ENCODE measurements at places on chromosomes 11 and 22.

GRCh38 chr11:76166314-76166713, 40.0 kb downstream of the WNT11 start:
- DNase-seq: no peak

DNA sequence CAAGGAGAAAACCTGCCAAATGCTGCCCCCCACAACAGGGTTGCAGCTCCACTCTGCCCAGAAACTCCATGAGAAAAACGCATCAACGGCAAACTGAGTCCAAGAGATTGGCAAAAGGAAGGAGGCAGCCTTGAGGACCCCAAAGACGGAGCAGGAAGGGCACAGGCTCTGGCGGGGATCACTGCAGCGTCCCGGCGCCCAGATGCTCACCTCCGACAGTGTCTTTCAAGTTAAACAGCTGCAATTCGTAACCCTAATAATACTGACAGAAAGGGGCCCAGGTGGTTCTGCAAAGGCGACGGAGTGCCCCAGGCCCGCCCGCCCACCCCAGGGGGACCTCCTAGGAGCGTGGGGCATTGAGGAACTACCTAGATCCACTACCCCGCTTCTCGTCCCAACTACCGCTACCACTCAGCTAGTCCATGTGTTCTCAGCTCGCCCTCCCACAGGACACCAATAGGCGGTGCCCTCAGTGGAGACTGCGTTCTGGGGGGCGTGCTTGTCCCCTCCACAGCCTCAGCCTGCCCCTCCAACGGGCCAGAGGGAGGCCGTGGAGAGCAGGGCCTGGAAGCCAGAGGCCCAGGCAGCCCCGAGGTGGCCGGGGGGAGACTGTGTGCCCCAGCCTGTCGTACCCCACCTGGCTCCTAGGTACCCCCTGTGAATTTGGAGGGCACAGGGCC, 127.4 kb downstream of the PHF21B start:
- DNase-seq: no peak

DNA sequence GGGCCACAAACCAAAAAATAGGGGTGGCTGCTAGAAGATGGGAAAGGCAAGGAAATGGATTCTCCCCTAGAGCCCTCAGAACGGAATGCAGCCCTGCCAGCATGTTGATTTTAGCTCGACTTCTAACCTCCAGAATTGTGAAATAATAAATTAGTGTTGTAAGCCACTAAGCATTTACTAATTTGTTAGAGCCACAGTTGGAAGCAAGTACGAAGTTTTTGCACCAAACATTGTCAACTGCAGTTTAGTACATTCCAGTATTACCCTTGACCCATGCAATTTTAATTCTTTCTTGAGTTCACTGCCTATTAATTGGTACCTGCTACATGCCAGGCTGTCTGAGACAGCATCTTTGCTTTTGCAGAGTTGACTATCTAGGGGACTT, 32.2 kb downstream of the PARVA start:
- DNase-seq: no peak

DNA sequence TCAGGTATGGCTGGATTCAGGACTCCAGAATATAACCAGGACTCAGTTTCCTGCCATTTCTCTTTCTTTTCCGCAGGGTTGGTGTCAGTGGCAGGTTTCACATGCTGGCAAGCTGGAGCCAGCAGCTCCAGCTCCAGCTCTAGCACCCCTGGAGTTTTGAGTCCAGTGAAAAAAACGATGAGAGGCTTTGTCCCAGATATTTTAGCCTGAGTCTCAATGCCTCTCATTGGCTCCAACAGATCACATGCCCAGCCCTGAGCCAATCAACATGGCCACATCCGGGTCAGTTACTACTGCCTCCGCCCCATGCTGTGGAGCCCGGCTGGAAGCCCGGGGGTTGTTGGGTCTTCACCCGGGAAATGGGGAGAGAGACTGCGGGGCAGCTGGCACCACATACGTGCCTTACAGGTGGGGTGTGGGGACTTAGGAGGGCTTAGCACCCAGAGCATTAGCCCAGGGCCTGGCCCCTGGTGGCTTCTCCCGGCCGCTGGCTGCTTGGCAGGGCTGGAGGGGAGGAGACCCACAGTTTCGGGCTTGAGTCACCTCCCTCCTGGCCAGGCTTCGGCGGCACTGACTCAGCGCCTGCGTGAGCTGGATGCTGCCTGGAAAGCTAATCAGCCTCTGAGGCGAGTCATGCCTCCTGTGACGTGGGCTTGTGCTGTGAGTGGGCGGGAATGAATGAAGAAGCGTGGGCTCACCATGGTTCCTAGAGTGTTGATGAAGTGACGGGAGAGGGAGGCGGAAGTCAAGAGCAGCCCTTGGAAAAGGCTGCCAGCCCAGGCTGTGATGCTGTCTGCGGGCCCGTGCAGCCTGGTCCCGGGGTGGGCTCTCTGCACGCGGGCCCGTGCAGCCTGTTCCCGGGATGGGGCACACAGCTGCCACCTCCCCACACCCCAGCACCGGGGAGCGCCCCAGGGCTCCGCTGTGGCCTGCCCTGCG, 15.3 kb upstream of the MRTFA start:
- peak; percentile 91 for DNase-seq

GRCh38 chr22:33255791-33256190, 197.6 kb upstream of the SYN3 start:
- DNase-seq: no peak

GRCh38 chr11:66277471-66278362, at the start of gene CNIH2:
Gene CNIH2, plus strand, starts transcription at chr11:66278175. Its CDS starts 282 bp downstream, at chr11:66278457.
- DNase-seq: peak; percentile 28

- DNase-seq: no peak
Observed at GRCh38 chr22:37314315-37315074, 32.2 kb downstream of the CYTH4 start.

- DNase-seq: no peak
Observed at GRCh38 chr11:2940147-2940920, 11.1 kb upstream of the PHLDA2 start.

GRCh38 chr11:47332303-47332711, 20.2 kb downstream of the MYBPC3 start:
- DNase-seq: no peak

DNA sequence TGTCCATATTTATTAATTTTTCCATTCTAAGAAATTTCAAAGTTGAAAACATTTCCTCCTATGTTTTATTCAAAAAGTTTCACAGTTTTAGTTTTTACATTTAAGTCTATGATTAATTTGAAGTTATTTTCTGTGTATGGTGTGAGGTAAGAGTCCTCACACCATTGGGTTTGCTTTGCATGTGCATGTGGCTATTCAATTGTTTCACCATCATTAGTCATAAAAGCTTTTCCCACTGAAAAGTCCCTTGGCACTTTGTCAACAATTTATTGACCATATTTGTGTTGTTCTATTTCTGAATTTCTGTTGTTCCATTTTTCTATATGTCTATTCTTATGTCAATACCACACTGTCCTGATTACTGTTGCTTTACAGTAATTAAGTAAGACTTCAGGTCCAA, 186.5 kb downstream of the KIF18A start:
- no peak for DNase-seq

GRCh38 chr11:73072935-73073481, 69.1 kb downstream of the FCHSD2 start:
- DNase-seq: no peak

DNA sequence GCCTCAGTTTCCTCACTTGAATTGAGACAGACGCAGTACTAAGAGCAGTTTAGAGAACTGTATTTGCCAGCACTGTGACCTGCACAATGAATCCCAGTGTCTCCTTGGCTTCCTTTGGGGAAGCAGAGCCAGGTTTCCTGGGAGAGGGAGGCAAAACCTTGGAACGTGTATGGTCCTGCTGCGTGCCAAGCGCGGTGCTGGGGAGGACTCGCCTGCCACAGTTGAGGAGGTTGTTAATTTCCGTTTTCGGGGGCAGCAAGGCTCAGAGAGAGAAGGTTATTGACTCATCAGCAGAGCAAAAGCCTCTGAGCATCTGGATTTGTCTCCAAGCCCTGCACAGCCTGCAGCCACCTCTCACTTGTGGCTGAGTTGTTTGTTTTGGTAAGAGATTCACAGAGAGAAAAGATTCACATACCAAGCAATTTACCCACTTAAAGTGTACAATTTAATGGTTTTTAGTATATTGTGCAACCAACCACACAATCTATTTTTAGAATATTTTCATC, 10.8 kb downstream of the SYT12 start:
- DNase-seq: no peak

GRCh38 chr11:69650832-69651344, 9.9 kb downstream of the CCND1 start:
- DNase-seq: no peak

GRCh38 chr11:79404806-79405205, 36.0 kb downstream of the TENM4 start:
- no peak for DNase-seq

DNA sequence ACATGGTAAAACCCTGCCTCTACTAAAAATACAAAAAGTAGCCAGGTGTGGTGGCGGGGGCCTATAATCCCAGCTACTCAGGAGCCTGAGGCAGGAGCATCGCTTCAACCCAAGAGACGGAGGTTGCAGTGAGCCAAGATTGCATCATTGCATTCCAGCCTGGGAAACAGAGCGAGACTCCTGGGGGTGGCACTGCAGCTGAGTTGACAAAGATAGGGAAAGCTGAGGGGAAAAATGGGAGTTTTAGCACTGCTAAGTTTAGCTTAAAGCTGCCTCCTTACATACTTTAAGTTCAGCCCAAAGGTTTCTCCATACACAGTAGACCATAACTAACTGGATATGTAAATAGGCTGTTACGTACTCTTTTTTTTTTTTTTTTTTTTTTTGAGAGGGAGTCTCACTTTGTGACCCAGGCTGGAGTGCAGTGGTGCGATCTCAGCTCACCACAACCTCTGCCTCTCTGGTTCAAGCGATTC, 9.0 kb upstream of the USP28 start:
- no peak for DNase-seq

DNA sequence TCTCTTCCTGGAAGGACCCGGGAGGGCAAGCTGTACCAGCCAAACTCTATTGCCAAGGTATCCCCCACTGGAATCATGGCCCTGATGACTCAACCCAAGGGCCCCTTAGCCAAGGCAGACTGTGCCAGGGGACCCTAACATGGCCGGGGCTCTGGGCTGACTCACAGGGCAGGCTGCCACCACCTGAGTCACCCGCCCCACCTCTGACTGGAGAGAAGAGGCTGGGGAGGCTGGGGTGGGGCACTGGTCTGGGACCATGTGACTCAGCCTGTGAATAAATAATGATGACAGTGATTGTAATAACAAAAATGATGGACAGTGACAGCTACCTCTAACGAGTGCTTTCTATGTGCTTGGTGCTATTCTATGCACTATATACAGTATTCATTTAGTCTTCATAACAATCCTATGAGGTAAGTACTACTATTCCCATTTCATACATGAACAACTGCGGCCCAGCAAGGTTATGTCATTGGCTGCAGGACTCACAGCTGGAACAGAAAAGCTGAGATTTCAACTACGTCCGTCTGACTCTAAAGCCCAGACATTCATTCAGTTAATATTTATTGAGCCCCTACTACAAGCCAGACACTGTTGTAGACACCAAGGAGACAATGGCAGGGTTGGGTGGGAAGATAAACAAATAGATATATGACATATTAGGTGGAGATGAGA, 84.2 kb downstream of the FBXO7 start:
- DNase-seq: no peak

GRCh38 chr11:93287434-93287833, 43.1 kb upstream of the DEUP1 start:
- no peak for DNase-seq

DNA sequence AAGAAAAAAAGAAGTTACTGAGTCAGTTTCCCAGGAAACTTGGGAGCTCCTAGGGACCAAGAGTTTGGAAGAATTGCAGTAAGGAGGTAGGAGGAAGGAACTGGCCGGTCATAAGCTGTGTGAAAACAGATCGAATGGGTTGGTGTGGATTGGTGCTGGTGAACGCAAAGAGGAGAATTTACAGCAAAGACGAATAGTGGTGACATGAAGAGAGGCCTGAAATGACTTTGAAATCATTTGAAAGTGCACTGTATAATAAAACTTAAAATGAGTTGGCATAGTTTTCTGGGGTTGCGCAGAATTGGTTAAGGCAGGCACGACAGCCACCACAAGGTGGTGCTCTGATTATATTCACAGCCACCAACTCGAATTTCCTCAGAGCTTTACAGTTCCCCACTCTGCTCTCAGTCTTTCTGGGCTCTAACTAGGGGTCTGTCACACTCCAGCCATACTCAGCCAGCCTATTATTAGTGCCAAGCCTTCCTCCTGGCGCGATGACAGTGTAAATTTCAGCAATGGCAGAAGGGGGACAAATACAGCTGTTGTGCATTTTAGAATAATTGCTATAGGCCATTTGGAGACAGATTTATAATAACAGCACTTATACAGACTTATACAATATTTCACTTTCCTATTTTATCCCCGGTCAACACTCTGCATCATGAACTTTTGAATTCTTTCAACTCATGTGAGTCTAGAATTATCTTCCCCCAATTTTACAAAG, 8.3 kb upstream of the HTR3B start:
- peak; percentile 70 for DNase-seq

- DNase-seq: no peak
Observed at GRCh38 chr11:67616431-67617242, 9.9 kb downstream of the NDUFV1 start.

GRCh38 chr11:4087551-4087950, 7.0 kb upstream of the RRM1 start:
- no peak for DNase-seq

GRCh38 chr11:27718346-27718862, 18.1 kb upstream of the BDNF start:
- DNase-seq: peak; percentile 45

DNA sequence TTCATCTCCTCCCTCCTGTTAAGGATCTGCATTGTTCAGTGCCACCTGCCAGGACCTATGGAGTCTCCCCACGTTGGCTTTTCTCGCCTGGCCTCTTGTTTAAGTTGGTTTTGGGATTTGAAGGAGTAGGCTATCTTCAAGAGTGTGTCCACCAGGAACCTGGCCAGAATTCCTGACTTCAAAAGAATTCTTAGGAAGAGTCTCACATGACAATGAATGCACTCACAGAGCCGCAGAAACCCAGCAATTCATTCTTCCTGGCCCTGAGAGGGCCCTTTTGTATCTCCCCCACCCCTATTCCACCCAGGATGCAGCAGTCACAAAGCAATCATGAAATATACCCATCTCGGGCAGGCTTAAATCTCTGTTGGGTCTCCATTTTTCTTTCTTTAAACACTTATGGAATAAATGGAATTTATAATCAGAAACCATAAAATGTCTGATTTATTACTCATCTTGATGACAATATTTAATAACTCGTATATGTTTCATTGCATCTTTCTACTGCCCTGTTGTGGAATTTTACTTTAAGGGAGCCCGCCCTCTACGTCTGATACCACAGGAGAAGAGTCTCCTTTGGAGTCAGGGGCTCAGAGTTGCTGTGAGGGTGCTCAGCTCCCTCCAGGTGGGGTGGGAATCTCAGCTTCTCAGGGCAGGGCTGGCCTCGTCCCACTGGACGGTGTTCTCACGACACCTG, 507.0 kb downstream of the NTM start:
- no peak for DNase-seq

GRCh38 chr11:120792306-120792705, 231.6 kb upstream of the TBCEL start:
- no peak for DNase-seq

All from NCI-H1105 (cell line).